Inflammatory macrophage (primary cell): ENCODE measurements at places on chromosomes 5 and 9.
A peak's percentile ranks its signal among the peaks of the same experiment; 100 is the strongest.

- peak; percentile 83 for DNase-seq
Measured at GRCh38 chr9:129335464-129336129, 157.5 kb upstream of the IER5L start.

- no peak for DNase-seq
Measured at GRCh38 chr9:134657666-134658377, 16.2 kb downstream of the COL5A1 start.

DNA sequence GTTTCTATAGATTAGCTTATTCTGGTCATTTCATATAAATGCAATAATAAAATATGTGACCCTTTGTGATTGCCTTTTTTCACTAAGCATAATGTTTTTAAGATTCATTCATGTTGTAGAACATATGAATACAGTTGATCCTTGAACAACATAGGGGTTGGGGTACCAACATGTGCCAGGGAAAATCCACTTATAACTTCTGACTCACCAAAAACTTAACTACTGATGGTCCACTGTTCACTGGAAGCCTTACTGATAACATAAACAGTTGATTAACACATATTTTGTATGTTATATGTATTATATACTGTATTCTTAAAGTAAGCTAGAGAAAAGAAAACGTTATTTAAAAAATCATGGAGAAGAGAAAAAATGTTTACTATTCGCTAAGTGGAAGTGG is 12.1 kb downstream of the ARHGEF37 start:
- DNase-seq, result no peak

DNA sequence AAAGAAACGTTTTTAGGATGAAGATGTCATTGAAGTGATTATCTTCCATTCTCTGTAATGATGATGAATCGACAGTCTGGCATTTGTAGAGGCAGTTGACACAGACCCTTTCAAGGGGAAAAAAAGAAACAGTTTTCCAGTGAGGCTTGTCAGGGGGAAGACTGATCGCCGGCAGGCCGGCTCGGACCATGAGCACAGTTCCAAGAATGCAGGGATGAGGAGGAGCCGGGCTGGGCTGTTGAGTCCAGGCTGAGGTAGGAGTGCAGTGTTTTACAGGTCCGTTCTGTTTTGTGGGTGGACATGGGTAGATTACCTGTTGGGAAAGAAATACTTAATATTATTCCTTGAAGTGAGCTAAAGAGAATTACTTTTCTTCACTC is 194.6 kb downstream of the AOPEP start:
- DNase-seq, result no peak

DNA sequence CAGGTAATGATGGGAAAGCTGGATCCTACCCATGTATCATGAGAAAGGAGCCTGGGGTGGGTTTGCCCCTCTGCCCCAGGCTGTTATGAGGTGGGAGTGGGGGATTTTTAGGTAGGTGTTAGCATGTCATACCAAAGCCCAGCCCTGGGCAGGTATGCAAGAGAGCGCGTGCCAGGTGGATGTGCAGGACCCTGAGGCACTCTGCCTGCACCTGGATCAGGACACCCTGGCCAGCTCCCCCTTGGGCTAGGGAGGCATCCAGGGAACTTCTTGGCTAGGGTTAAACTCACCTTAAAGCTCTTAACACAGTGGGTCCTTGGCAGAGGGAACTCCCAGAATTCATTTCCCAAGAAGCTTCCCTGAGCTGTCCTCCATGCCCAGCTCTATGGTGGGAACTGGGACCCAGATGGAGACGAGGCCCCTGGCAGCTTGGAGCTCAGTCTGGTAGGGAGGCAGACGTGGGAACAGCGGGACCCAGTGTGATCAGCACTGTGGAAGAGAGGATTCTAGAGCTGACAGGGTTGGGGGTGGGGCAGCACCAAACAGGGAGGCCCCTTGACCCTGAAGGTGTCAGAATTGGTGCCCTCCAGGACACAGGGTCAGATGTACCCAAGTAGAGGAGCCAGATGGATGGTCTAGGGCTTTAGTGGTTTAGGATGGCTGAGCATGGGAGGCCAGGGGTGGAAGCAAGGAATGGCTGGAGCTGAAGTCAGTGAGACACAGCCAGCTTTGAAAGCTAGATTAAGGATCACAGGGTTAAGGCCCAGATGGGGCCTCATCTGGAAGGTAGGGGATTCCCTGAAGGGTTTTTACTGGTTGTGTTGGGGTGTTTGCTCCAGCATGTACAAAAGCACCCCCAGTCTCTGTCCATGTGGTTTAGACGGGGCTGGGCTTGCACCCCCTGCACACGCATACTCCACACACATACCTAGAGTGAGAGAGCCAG is 2.2 kb upstream of the PRR7 start:
- no peak for DNase-seq

- DNase-seq, result no peak
Measured at GRCh38 chr9:123169926-123170325, 98.5 kb downstream of the STRBP start.

DNA sequence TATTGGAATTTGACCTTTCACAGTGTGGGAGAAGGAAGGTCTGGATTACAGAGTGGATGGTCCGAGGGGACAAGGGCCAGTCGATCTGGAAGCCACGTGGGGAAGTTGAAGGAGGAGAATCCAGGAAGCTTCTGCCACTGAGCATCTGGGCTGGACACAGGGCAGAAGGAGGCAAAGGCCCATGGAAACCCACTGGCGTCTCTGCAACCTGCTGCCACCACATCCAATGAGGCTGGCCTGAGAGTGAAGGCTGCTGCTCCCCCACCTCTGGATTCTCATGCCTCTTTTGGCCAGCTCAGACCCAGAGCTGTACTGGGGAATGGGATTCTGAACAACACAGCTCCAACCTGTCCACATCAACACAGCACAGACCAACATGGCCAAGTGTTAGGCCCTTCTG is 48.9 kb upstream of the BOD1 start:
- no peak for DNase-seq

DNA sequence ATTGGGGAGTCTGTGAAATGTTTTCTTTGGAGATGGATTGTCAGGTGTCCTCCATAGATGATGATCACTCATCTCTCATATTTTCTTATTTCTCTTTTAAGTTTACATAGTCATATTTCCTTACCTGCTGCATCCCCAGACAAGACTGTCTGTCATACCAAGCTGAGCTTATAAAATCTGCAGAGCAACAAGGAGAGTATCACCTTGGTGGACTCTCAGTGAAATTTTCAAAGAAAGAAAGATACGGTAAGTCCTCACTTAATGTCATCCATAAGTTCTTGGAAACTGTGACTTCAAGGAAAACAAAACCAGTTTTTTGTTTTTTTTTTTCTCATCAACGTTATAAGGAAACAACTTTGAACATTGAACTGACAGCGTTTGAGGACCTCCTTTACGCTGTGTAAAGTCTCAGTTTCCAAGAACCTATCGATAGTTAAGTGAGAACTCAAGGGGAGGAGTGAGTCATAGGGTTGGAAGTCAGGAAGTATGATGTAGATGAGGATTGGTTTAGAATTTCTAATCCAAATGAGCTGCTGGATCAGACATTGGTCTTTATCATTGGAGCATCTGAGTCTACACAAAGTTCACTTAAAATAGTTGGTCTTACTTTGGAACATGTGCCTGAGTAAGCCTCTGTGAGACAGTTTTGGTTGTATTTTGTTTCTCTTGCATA is 45.5 kb downstream of the SPIN1 start:
- DNase-seq, result no peak

DNA sequence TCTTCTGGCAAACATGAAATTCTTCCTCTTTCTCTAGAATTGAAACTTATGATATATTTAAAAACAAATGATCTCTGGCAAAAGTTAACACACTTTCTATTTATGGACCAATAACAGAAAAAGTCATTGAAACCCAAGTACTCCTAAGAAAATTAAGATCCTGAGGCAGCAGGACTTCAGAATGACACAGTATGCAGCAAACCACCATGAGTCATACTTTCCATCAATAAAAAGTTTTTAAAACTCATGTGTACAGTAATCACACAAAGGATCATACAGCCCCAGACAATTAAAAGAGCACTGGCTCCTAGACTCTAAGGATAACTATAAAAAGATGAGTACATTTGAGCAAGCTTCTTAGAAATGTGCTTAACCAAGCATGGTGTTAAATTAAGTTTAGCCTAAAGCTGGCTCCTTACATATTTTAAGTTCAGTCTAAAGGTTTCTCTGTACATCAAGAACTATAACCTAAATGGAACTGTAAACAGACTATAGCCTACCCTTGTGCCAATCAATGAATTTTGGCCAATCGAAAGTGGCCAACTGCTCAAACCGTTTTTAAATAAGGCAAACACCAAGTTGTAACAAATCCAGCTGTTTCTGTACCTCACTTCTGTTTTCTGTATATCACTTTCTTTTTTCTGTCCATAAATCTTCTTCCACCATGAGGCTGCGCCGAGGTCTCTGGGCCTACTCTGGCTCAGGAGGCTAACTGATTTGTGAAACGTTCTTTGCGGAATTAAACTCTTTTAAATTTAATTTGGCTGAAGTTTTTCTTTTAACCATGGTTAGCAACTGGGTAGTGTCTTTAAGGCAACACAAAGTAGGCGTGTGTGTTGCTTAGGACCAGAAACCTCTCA is 232.1 kb upstream of the PIK3R1 start:
- DNase-seq, result peak; percentile 37

DNA sequence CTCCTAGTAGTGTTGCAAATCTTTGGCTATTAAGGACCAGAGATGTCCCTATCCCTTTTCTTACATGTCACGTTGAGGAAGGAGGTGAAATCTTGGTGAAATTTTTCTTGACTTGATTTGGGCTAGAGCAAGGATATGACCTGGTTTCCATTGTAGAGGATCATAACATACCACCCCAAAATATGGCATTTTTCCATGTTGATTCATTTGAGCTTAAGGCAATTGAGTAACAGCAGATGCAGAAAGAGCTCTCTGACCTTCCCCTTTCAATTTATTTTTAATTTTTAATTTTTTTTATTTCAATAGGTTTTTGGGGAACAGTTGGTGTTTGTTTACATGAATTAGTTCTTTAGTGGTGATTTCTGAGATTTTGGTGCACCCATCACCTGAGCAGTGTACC is 61.2 kb upstream of the MAP1B start:
- DNase-seq, result no peak

DNA sequence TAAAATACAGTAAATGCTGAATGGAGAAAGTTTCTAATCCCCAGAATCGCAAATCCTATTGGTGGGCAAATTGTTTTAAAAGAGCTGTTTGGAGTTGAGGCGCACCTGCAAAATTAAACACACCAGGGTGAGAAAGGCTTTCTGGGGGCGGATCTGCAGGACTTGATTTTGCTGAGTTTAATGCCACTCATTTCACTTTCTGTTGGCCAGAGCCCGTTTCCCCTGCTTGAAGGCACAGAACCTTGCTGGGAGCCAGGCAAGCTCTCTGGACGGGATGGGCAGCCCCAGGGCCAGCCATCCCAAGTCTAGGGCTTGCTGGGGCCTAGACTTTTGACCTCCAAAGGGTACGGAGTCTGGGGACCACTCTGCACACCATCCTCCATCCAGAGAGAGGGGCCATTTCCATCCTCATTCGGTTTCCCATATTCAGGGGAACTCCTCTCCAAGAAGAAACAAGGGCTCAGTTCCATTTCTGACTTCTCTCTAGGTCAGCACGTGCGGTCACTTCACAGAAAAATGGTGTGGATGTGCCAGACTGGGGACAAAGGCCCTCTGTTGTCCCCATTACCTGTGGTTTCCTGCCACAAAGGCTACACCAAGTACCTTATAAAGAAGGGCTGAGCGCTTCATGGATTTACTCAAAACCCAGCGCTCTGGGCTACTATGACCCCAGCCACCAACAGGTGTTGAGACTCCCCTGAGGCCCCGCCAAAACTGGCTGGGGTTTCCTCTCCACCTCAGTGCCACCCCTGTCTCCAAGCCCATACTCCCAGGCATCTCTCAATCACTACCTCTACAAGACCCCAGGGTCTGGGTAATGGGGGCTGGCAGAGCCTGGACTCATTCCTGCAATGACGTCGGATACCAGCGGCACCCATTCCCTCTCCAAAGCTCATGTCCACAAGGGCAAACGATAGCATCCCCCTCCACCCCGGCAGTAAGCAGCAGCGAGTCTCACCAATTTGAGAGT is 170.0 kb downstream of the AUH start:
- DNase-seq, result no peak

GRCh38 chr9:105656131-105656921 is 5.9 kb upstream of the TAL2 start:
- DNase-seq, result no peak

- no peak for DNase-seq
Measured at GRCh38 chr9:98020476-98021145, 35.9 kb upstream of the NANS start.

- DNase-seq, result no peak
Measured at GRCh38 chr9:21558615-21559401, 76.7 kb upstream of the IFNE start.

DNA sequence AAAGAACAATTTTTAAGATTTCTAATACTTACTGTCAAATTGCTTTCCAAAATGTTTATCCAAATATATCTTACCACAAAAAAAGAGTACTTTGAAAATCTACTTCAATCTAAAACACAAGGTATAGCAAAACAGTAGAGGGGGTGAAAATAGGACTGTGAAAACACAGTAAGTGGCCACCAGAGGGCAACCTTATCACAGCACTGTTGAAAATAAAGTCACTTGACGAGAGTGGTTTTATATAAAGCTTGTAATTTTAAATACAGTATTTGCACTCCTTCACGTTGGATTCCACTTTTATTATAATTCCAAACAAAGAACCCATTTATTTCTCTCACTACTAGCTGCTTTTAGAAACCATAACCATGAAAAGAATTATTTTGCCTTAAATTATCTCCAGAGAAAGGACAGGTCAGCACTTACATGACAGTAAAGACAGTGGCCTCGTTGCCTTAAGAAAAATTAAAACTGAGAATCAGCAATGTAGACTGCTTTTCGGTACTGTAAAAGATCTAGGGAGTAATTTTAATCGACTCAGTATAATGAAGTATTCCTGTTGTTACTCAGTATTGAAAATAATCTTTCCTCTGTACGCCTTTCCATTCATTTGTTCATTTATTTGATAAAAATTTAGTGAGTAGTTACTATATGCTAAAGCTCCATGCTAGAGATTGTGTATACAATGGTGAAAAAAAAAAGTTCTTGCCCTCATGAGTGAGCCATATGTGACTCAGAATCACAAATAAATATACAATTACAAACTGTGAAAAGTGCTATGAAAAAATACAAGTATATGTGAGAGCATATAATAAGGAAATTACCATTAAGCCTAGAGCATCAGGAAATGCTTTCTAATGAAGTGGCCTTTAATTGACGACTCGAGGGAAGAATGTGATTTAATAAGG is 40.0 kb upstream of the CDK5RAP2 start:
- DNase-seq, result peak; percentile 73

DNA sequence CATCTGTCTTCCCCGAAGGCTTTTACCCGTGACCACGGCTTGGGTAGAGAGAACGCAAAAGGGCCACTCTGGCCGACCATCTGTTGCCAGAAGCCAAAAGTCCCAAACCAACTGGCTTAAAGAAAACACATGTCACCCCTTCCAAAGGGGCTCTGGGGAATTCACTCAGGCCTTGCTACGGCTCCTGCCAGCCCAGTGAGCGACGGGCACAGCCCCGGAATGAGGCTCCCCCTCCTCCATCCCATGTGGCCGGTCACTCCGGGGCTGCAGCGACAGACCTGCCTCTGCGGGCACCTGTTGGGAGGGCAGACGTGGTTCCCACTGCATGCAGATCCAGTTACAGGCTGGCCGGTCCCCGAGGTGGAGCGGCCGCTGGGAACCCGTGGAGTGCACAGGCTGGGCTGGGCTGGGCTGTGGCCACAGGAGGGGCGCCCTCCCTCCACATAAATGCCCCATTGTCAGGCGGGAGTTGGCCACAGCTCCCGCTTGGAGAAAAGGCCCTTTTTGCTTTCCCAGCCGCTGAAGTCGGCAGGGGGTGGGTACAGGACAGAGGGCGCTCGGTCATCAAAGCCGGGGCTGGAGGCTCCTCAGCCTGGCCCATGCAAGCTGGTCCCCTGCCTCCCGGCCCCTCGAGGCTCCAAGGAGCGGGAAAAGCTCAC is 19.9 kb downstream of the NOTCH1 start:
- DNase-seq, result no peak
